Aorta (tissue), 5 donors: ENCODE measurements at places on chromosomes 11 and 22. TPM values are rescaled to one million over a fixed set of nuclear protein-coding genes. Genes with fewer than 3 reads are reported as not detected.

Gene SYT9
- total RNA-seq: 0.26 TPM

Gene FREY1
- 0.65 TPM for total RNA-seq

Gene MICAL2
- 605 TPM for total RNA-seq

Gene HBG2
- total RNA-seq: 0.78 TPM

Gene SPDYC
- not detected for total RNA-seq

Gene CASP5
- 2.0 TPM for total RNA-seq

Gene A4GALT
- 72.3 TPM for total RNA-seq

Gene MYBPC3
- 0.42 TPM for total RNA-seq

Gene SEPTIN3
- total RNA-seq: 0.63 TPM

Gene STX5
- total RNA-seq: 42.6 TPM

Gene MS4A4A
- total RNA-seq: 67.0 TPM

Gene PSMD13
- 80.9 TPM for total RNA-seq

Gene UBQLNL
- 1.3 TPM for total RNA-seq
